ENCODE measurements at places on chromosomes 2 and 18.

- DNase-seq, result no peak
Measured at GRCh38 chr2:30262716-30263309, 31.5 kb downstream of the LBH start.

- no peak for DNase-seq
Measured at GRCh38 chr18:48696218-48696617, 157.4 kb downstream of the CTIF start.

DNA sequence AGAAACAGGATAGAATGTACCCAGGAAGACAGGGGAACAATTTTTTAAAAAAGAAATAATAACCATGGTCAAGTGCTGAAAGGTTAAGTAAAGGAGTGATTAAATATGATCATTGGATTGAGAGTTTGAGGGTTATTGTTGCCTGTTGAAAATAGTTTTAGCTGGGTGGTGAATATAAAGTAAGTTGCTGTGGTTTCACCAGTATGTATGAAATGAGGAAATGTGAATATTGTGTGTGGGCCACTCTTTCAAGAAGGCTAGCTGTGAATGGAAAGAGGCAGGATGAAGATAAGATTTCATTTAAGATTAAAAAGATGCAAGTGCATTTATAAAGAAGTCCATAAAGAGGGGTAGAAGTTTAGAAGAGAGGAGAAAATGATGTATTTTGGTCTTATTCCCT lies 53.8 kb downstream of the GULP1 start:
- DNase-seq, result no peak

DNA sequence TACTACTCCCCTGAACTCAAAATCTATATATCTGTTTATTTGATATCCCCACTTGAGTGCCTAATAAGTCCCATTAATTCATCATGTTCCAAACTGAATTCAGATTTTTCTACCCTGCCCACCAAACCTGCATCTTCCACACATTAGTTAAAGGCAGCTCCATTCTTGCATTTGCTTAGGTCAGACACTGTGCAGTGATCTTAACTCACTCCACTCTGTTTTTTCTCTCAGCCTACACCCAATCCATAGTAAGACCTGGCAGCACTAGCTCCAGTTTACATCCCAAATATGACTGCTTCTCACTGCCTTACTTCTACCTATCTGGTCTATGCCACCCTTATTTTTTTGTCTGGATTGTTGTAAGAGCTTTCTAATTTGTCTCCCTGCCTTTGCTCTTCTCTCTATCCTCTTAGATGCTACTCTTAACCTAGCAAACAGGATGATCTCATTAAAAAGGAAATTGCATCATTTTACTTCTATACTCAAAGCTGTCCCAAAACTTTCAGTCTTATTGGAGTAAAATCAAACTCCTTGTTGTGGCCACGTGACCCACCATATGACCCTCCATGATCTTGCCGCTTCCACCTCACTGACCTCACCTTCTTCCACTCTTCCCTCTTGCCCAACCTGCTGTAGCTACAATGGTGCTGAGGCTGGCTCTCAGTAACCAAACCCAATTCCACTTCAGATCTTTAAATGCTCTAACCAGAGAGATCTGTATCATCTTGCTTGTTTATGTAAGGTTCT lies 274.9 kb upstream of the FANCL start:
- no peak for DNase-seq

GRCh38 chr18:22320771-22321170 lies 96.9 kb downstream of the CTAGE1 start:
- no peak for DNase-seq

- no peak for DNase-seq
Measured at GRCh38 chr2:151241224-151241623, 20.4 kb downstream of the RBM43 start.

GRCh38 chr2:196293751-196294515 lies 122.6 kb upstream of the STK17B start:
- no peak for DNase-seq

DNA sequence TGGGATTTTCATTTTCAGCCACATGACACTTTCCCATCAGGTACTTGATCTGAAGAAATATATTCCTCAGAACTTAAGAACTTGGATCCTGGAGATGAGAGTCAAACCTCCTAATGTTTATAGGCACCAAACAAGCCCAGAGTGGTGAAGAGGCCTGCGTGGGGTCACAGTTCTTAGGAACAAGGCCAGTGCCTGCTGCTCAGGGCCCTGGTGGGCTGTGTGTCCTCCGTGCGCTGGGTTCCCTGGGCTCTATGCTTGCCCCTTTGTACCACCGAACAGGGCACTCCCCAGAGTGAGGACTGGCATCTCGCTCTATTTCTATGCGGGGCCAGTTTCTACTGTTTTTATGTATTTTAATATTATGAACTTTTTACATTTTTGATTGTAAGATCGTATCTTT lies 76.0 kb upstream of the RBM44 start:
- no peak for DNase-seq
